ENCODE measurements at places on chromosomes 5 and 9.

- DNase-seq: no peak
Measured at GRCh38 chr9:696332-697323, 144.9 kb upstream of the DMRT1 start.

- DNase-seq: no peak
Measured at GRCh38 chr9:94746541-94747370, 20.3 kb downstream of the AOPEP start.

- no peak for DNase-seq
Measured at GRCh38 chr9:95211028-95211427, 106.5 kb downstream of the FANCC start.

- DNase-seq: no peak
Measured at GRCh38 chr5:143023411-143024096, 253.4 kb downstream of the ARHGAP26 start.

GRCh38 chr5:168179192-168179593 is 112.3 kb upstream of the WWC1 start:
- DNase-seq: no peak

DNA sequence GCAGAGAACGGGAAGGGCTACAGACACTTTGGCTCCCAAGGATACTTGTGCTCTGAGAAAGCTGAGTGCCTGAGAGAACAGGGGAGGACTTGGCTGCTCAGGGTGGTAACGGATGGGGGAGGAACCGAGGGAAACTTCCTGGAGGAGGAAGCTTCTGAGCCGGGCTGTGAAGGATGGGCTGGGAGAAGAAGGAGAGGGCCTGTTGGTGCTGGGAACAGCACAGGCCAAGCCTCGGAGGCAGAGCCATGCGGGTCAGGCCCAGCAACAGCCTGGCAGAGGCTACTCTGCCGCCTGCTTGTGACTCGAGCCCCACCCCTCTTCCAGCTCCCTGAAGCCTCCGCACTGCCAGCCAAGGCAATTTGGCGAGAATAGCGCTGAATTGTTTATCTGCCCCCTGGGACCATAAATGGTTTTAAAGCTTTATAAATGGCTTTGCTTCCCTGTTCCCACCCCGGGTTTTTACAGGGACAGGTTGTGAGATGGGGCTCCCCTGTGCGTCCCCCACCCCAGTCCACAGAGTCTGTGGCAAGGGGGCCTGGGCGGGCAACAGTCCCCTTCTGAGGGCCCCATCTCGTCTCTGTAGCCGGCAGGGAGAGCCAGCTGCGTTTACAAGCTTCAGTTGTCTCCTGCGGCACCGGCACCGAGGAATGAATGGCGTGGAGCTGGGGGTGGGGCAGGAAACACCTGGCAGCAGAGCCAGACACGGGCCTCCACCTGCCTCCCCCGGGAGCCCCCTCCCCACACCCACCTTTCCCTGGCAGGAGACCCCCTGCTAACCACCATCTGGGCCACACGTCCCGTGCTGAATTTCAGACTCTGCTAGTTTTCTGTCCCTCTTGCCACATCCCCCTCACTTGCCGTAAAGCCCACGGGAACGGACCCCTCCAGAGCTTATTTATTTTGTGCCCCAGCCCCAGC is 24.4 kb downstream of the FAM163B start:
- DNase-seq: peak; percentile 89

DNA sequence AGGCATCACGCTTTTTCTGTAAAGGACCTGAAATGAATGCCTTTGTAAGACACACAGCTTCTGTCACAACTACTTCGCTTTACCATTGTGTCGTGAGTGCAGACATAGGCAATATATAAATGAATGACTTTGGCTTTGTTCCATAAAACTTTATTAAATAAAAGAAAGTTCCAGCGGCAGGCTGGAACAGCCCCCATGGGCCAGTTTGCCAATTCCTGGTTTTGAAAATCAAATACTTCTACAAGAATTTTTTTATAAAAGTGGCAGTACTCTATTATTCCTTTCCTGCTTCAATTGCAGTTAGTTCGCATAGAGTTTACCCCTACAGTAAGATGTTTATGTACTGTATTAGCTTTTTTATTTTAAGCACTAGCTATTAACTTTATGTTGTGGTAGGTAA is 53.7 kb downstream of the SRFBP1 start:
- DNase-seq: no peak

- no peak for DNase-seq
Measured at GRCh38 chr5:21143686-21144085, 1155.7 kb upstream of the CDH18 start.

GRCh38 chr9:107266624-107267368 is 16.3 kb upstream of the RAD23B start:
- no peak for DNase-seq

GRCh38 chr9:105278751-105279150 is 34.3 kb downstream of the SLC44A1 start:
- no peak for DNase-seq

DNA sequence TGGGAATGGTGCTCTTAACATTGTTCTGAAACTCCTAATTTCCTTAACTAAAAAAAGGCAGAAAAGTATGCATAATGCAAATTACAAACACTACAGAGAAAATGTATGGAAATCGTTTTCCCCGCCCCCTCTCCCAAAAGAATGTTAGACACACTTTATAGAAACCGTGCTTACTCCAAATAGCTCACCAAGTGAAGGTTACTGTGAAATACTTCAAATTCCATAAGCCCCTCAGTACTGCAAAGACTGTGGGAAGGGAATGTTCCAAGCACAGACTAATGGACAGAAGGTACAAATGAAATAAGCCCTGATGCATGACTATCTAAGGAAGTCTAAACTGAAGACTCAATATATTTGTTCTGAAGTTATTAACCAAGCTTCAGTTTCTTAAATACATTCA is 12.5 kb downstream of the MAPKAP1 start:
- no peak for DNase-seq

DNA sequence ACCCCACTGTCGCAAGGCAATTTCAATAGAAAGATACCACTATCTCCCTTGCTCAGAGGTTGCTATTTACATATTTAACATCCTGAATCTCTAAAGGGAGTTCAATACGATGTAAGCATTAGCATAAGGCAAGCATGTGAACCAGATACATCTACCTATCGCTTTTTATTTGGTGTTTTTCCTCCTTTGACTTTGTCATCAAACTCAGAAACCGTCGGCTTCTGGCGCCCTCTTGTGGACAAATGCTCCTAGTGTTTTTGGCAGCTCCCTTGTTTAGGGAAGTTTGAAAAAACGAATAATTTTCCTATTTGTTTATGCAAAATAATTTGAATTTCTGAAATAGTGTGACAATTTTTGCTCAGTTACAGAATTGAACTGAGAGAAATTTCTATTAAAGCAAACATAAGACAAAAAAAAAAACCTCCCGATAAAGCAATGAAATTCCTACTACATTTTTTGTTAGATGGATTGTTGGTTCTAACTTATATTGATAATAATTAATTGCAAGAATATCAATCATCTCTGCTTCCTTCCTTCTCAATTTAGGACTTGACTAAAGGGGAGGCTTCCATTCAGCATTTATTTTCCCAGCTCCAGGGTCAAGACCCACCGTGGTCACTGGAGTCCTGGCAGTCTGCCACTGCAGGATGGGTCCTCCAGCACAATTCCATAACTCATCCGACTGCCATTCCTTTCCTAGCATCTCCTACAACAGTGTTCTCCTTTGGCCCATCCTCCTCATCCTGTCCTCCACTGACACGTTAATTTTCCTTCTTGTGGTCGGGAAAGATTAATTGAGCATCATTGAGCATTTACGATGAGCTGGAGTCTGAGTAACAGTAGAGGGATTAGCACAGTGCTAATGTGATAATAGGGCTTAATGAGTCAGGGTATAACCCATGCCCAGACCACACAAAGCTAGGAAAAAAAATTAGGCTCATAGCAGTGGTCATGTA is 131.8 kb upstream of the CHD1 start:
- peak; percentile 24 for DNase-seq

DNA sequence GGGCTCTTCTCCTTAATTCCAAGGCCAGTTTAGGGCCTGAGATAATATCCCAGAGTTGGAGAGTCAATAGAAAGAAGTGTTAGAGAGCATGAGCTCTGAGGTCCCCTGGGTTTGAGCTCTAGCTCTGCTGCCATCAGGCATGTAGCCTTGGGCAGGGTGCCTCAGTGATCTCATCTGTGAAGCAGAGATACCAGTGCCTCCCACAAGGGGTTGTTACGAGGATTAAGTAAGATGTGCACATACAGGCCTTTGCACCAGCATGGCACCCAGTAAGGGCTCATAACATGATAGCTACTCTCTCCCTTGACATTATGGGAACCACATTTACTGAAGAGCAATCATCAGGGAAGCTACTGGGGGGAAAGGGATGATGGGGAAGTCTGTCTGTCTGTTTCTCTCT is 265.7 kb downstream of the HSPA4 start:
- no peak for DNase-seq

DNA sequence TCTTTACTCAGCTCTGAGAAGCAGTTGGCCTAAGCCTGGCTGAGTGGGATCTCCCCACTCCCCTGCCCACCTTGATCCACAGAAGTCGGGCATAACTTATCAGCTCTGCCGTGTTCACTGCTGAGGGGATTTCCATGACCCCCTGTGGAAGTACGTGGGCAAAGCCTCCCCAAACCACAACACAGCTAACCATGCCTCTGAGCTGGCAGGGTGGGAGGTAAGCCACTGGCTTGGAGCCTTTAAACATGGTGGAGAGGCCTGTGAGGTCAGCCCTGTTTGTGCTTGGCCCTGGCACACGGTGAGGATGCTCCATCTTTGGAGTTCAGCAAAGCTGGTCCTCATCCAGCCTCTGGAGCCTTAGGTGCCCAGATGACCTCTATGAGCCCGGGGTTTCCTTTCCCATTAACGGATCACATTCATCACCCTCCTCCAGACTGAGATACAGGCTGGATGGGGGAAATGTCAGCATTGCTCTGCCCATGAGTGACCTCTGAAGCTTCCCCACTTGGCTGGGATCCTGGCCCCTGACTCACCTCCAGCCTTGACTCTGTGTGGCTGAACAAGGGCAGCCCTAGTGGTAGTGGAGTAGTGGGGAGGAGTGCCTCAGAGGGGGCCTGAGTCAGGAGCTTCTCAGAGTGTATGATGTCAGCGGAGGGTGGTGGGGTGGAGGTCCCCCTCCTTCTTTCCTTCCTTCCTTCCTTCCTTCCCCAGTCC is 6.2 kb downstream of the PDLIM4 start:
- DNase-seq: no peak

DNA sequence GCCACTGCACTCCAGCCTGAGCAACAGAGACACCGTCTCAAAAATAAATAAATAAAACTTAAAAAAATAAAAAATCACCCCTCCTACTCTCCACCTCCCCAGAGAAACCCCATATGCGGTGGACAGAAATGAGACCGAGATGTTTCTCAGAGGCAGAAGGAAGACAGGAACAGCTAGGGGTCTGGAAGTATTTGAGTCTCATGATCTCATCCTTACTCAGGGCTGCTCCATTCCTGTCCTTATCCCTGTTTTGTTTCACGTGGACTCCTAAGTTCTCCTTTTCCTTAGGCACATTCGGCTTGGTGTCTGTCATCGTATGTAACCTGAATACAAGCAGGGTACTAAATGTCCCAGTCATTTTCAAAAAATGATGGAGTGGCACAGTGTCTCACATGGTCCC is 76.1 kb downstream of the C9orf50 start:
- no peak for DNase-seq

GRCh38 chr9:121528642-121529041 is 29.0 kb upstream of the GGTA1 start:
- DNase-seq: no peak

DNA sequence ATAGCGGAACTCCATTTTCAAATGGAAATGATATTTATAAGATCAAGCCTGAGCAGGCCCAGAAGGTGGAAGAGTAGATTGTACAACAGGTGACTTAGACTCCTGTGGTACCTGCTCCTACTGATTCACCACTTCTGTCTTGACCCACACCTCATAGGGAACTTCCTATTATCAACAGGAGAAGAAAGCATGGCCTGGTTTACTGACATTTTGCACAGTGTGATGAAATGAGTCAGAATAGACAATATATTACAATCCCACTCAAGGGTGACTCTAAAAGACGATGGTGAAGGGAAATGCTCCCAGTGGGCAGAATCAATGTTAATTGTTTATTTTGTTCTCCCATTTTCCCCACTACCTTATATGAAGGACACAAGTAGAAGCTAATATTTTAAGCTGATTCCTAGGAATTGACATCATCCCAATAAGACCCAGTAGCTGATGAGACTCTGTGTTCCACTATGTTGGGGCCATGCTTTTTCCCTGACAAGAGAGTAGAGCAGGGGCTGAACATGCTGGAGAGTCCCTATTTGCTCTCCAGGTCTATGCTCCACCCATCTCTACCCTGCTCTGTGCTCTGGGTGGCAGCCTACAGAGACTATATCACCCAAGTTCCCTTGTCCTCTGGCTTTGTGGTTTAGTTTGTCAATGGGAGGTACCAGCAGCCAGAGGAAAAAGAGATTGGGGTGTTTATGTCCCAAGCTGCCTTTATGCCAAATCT is 163.4 kb upstream of the FSTL4 start:
- no peak for DNase-seq

DNA sequence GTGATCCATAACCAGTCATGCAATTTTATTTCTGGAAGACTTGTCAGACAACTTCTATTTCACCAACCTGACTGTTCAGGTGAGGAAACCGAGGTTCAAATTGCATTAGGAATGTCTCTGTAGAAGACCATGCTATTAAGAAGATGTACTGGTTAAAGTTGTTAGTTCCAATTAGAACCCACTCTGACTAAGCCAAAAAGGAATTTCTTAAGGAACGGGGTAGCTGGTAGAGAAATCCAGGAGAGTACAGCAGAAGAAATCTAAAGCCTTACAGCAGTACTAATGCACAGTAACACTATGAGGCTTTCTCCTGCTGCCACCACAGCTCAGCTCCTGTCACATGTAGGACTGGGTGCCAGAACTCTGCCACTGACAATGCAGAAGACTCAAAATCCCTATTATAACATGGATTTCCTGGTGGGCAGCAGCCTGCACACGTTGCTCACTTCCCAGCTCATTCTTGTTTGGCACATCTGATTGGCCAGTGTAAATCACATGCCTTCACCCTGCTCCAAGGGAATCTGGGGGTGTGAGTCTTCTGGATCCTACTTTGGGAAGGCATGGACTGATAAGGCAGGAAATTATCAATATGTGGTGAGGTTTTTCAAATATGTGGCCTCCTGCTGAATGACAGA is 37.1 kb downstream of the CAST start:
- DNase-seq: no peak

DNA sequence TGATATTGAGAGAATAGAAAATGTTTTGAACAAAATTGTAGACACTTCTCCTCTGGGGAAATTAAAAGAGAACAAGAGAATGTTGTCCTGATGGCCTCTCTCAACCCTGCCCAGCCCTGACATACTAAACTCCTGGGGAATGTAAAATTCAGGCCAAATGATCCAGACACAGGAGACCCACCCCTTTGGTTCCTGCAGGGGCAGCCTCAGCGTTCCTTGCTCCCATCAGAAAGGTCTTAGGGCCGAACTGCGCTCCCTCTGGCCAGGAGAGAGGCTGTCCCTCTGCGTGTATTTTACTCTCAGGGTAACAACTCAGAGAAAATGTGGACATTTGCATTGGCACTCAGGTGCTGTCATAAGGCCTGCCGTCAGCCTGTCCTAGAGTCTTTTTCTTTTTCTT is 616.3 kb upstream of the KLF4 start:
- no peak for DNase-seq

GRCh38 chr5:122229551-122229950 is 82.5 kb upstream of the SNCAIP start:
- no peak for DNase-seq

Data from DMS153 (cell line).